ENCODE measurements at places on chromosomes 4 and X.
A peak's percentile ranks its signal among the peaks of the same experiment; 100 is the strongest.

DNA sequence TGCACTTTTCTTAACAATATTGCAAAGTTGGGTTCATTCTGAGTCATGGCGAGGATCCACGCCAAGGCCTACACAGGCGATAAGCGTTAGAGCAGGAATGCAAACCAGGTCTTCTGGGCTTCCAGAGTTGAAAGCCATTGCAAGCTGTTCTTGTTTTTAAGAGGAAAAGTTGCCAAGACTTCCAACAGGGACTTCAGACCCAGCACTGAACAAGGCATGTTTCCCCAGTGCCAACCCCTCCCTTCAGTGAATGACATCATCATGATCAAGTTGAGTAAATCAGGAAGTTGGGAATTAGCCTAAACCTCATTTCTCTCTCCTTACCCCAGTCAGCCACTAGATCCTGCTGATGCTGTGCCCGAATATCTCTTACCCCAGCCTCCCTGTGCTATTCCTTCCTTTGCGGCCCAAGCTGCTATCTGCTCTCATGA, 355.1 kb downstream of the HS3ST1 start:
- no peak overlapping the region for H3K4me3 ChIP-seq
- no peaks in the 10 kb centered on the region for H3K27me3 ChIP-seq
- no peak for DNase-seq
- H3K27ac ChIP-seq = no peak overlapping the region
- no peaks in the 10 kb centered on the region for H3K4me1 ChIP-seq

DNA sequence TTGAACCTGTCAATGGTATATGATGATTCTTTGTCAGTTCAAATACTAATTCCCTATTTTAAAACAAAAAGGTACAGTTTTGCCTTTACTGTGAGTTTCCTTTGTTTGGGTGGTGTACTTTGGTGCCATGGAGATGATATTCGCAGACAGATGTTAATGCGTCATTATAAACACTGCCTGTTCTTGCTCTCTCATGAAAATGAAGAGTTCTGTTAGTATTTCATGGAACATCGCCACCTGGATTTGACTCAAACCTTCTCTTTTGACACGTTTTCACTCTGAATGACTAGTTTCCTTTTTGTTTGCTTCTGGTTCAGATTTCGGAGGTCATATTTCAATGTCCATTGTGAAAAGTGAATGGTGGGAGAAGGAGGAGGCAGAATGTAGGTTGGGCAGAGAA, 6.9 kb upstream of the CTSO start:
- no peak for DNase-seq
- no peaks in the 10 kb centered on the region for H3K27me3 ChIP-seq
- no peak overlapping the region for H3K4me3 ChIP-seq
- H3K4me1 ChIP-seq = peaks cover 3% of the 10 kb centered on the region
- H3K36me3 ChIP-seq = no peaks in the 10 kb centered on the region

- no peak for DNase-seq
- no peak overlapping the region for H3K27ac ChIP-seq
- H3K27me3 ChIP-seq = no peaks in the 10 kb centered on the region
- no peak overlapping the region for H3K4me3 ChIP-seq
Observed at GRCh38 chrX:48893556-48894348, 3.8 kb downstream of the TIMM17B start.

- no peak overlapping the region for H3K4me3 ChIP-seq
- H3K27ac ChIP-seq = no peak overlapping the region
- H3K36me3 ChIP-seq = no peaks in the 10 kb centered on the region
- H3K4me1 ChIP-seq = no peaks in the 10 kb centered on the region
- no peaks in the 10 kb centered on the region for H3K27me3 ChIP-seq
- no peak for DNase-seq
Observed at GRCh38 chr4:27819246-27819645, 958.6 kb downstream of the STIM2 start.

DNA sequence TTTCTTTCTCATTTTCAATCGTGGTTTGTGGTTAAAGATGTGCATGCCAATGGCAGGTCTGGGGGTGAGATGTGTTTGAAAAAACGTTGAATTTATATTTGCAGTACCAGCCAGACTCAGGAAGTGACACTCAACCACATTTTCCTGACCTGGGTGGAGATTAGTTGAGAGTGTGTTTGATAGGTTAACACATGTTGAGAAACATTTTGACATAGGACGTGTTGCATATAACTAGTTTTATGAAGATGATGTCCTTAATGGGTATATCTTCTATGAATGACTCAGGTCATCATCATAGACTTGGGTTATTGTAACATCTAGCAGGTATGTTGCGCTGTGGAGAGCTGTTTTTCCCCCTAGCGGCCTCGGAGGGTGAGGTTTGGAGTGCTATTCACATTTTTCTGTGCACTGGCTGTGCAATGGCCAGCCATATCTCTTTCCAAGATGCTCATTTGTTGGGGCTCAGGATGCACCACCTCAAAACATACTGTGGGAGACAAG, 21.7 kb upstream of the CD38 start:
- H3K4me1 ChIP-seq = peaks cover 71% of the 10 kb centered on the region
- H3K27me3 ChIP-seq = no peaks in the 10 kb centered on the region
- DNase-seq = peak; percentile 82
- peaks cover 16% of the 10 kb centered on the region for H3K36me3 ChIP-seq
- H3K27ac ChIP-seq = peak overlapping the region; percentile 99
